ENCODE measurements at places on chromosomes 2 and 18.

DNA sequence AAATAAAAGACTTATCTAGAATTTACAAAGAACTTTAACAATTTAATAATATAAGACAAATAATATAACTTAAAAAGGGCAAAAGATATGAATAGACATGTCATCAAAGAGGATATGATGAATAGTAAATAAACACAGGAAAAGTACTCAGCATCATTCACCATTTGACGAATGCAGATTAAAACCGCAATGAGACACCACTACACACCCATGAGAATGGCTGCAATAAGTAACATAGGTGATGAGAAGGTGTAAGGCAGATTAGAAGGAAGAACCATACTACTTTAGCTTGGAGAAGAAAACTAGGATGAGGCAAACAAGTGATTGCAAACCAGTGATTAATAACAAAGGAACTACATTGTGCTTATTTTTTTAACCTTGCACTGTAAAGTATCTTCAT, 152.0 kb downstream of the CYRIA start:
- DNase-seq, result no peak

DNA sequence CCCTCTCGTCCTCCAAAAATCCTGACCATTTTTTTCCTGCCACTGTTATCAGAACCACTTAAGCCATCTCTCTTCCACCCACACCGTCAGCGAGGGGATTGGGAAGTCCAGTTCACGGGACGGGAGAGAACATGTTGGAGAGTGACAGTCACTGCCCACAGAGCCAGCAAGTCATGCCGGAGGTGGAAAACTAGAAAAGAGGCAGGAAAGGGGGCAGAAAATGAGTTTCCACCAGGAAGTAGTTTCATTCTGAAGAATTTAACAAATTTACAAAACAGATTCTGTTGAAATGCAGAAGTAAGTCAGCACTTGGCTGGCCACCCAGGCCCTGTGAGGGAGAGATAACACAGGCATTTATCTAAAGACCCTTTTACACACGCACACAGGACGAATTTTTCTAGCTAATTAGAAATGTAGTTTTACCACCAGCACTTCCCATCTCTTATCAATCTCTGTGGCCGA, 431.3 kb downstream of the TSN start:
- no peak for DNase-seq

- DNase-seq, result no peak
These were observed 37.2 kb downstream of the PLEKHA3 start for GRCh38 chr2:178517496-178517895.

DNA sequence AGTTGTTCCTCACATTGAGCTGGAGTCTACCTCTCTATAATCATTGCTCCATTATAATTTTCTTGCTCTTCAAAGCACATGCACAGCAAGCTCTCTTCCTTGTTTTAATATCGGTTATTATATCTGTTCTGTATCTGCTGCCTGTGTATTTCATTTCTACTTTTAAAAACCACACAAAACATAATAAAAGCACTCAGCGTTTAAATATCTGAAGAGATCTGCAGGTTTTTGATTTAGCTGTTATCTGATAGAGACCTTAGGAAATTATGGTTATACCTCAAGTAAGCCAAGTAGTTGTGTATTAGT, 49.0 kb downstream of the SERPINB7 start:
- DNase-seq, result no peak

DNA sequence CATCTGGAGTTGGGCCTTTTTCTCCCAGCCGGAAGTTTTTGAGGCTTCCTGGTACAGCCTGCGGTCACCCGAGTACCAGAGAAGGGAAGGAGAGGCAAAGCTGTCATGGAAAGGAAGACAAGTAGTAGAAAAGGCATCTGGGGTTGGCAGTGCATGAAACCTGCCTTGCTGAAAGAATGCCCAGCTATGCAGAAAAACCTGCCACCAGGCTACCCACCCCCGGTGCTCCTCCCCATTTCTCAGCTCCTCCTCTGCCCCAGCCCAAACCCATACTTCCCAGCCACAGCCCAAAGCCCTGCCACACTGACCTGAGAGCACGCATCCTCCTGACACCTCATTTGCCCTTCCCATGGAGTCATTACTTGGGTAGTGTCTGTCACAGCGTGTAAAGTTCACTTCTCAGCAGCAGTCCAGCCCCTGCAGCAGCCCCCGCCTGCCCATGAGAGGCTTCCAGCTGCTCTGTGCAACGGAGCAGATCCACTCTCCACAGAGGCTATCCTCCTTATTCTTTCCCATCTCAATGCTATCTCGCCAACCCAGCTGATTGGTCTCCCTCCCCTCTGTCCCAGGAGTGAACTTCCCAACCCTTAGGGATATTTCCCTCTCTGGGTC, 40.4 kb upstream of the MAL start:
- no peak for DNase-seq

DNA sequence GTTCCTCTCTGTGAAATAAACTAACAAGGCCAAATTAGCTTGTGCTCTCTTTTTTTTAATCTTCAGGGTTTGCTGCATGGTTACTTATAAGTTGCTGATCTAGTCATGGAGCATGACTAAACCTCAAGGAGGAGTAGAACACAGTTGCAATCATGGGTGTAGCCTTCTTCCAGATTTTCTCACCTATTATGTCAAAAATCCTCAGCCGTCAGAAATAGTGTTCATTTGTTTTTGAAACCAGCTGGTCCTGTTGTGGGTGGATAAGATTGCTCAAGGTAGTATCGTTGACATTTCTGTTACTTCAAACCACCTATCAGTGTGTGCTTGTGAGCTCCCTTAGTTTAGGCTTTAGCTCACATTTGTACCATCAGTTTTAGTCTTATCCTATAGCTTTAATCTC, 11.2 kb downstream of the RELCH start:
- DNase-seq, result no peak

GRCh38 chr2:27509326-27509725, 12.7 kb downstream of the GCKR start:
- no peak for DNase-seq
